ENCODE measurements at places on chromosomes 16 and 17.

DNA sequence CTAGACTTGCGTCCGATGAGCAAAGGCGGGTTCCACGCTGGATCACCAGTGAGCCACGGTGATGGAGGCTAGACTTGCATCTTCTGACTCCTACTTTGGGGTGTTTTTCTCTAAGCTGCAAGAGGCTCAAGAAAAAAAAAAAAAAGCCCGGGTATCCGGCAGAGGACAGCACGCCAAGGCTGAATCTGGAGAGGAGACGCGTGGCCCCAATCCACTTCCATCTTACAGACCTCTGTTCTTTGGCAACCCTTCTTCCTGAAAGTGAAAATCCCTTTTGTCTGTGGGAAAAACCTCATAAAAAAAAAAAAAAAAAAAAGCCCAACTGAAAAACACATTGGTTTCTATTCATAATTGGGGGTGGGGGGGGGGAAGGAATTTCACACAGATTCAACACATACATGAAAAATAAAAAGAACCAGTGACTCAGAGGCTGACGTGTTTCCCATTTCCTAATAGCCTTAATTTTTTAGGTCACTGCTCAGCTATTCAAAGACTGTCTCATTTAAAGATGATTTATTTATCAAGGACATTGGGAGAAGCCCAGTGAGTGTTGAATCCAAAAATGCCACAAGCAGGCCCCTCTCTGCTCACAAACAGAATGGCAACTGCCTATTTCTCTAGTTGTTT is 258.3 kb downstream of the FOXL1 start:
- no peak for DNase-seq

DNA sequence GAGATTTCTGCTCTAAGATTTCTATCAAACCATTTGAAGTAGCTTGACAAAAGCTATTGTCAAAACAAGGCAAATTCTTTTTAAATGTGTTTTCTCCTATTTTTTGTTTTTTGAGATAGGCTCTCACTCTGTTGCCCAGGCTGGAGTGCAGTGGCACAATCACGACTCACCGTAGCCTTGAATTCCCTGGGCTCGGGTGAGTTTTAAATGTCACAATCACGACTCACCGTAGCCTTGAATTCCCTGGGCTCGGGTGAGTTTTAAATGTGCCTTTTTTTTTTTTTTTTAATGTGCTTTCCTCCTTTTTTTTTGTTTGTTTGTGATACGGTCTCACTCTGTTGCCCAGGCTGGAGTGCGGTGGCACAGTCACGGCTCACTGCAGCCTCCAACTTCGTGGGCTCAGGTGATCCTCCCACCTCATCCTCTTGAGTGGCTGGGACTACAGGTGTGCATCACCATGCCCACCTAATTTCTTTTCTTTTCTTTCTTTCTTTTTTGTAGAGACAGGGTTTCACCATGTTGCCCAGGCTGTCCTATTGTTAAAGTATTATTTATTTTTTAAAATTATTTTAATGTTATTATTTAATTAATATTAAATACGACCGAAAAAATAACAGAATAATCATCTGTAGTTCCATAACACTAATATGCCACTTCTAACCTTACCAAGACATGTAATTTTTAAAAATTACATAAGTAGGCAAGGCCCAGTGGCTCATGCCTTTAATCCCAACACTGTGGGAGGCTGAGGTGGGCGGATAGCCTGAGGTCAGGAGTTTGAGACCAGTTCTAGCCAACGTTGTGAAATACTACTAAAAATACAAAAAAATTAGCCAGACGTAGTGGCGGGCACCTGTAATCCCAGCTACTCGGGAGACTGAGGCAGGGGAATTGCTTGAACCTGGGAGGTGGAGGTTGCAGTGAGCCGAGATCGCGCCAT is 69.7 kb upstream of the FA2H start:
- DNase-seq, result no peak

DNA sequence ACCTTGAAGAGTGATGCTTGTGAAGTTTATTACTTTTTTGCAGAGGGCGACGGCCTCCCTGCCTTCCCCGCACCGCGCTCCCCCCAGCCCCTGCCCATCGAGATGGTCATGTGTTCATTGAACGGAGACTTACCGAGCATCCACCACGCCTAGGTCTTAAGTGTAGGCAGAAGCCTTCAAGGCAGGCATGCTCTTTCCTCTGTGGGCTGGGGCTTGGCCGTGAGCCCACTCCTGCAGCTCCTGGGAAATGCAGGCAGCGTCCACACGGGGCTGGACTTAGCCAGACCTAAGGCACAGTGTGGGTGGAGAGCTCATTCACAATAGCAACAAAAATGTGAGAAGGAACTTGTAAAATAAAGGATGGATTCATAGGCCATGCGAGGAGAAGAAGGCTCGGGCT is 19.2 kb downstream of the RNF213 start:
- no peak for DNase-seq

- no peak for DNase-seq
These were observed 44.9 kb downstream of the CDRT4 start for GRCh38 chr17:15422392-15422965.

DNA sequence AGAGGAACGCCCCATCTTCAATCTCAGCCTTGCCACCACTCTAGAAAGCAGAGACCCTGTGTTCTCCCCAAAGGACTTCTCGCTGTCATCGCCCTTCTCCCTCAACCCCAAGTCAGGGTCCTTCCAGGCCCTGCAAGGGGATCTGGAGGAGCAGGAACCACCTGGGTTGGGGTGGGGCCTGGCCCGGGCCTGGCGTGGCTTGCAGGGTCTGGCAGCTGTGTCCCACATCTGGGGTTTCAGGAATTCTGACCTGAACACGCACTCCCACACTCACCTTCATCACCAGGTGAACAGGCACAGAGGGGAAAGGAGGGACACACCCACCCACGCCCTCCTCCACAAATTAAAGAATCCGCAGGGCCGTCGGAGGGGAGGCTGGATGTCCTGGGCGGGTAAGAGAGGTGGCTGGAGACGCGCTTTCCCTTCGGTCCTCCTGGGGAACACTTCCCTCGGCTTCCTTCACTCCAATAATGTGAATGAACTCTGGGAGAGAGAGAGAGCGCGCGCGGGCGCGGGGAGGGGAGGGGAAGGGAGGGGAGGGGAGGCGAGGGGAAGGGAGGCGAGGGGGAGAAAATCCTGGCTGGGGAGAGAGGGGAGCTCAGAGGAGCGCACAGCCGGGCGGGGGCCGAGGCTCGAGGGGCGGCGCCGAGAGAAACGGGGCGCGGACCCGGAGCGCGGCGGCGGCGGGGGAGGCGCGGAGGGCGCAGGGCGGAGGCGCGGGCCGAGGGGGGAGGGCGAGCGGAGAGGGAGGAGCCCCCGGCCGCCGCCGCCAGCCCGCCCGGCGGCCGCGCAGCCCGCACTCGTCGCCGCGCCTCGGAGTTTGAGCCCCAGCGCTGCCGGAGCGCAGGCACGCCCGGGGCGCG is at the start of gene CACNG4:
TSS of gene CACNG4 (plus strand) at position 799 of the 863 bp plus-strand sequence. CDS start 205 bp downstream, outside the sequence.
- peak; percentile 52 for DNase-seq

- DNase-seq, result no peak
These were observed 272.0 kb downstream of the MAF start for GRCh38 chr16:79328402-79329165.

- DNase-seq, result no peak
These were observed 26.0 kb downstream of the PLD6 start for GRCh38 chr17:17180141-17180603.

GRCh38 chr17:68141050-68141449 is 105.5 kb downstream of the KPNA2 start:
- no peak for DNase-seq

DNA sequence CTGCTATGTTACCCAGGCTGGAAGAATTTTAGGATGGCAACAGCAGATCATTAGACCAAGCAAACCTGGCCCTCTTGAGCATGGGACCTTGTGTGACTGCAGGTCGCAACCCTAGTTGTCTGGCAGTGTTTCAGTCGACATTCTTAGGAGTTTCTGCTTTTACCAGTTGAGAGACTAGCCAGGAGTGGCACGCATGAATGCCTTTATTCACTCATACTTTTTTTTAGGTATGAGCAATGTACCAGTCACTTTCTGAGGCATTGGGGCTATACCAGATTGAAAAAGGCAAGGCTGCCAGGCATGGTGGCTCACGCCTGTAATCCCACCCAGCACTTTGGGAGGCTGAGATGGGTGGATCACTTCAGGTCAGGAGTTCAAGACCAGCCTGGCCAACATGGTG is 28.2 kb upstream of the HAS3 start:
- DNase-seq, result no peak

GRCh38 chr17:69090365-69090764 is 29.6 kb upstream of the ABCA9 start:
- DNase-seq, result no peak

- DNase-seq, result no peak
These were observed 403.3 kb upstream of the TNRC6C start for GRCh38 chr17:77555121-77555591.

GRCh38 chr16:54968011-54968410 is 37.3 kb downstream of the IRX5 start:
- no peak for DNase-seq

- no peak for DNase-seq
These were observed 457.7 kb upstream of the MAF start for GRCh38 chr16:80058214-80058613.

GRCh38 chr17:20084621-20085282 is 75.6 kb downstream of the SPECC1 start:
- DNase-seq, result no peak

DNA sequence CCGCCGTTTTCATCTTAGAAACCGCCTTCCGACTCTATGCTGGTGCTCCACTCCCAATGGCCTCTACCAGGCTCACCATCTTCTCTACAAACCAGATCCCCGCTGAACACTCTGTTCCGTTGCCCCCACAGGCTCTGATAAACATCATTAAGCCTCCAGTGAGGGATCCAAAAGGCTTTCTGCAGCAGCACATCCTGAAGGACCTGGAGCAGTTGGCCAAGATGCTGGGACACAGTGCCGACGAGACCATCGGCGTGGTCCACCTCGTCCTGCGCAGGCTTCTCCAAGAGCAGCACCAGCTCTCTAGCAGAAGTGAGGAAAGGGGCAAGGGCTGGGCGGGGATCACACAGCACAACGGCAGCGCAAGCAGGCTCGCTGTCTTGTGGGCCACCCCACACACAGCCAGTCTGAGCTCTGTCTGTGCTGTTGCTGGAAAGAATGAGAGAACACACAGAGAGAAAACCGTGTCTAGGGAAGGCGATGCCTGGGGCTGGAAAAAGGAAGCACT is 33.5 kb upstream of the ENDOV start:
- DNase-seq, result no peak

DNA sequence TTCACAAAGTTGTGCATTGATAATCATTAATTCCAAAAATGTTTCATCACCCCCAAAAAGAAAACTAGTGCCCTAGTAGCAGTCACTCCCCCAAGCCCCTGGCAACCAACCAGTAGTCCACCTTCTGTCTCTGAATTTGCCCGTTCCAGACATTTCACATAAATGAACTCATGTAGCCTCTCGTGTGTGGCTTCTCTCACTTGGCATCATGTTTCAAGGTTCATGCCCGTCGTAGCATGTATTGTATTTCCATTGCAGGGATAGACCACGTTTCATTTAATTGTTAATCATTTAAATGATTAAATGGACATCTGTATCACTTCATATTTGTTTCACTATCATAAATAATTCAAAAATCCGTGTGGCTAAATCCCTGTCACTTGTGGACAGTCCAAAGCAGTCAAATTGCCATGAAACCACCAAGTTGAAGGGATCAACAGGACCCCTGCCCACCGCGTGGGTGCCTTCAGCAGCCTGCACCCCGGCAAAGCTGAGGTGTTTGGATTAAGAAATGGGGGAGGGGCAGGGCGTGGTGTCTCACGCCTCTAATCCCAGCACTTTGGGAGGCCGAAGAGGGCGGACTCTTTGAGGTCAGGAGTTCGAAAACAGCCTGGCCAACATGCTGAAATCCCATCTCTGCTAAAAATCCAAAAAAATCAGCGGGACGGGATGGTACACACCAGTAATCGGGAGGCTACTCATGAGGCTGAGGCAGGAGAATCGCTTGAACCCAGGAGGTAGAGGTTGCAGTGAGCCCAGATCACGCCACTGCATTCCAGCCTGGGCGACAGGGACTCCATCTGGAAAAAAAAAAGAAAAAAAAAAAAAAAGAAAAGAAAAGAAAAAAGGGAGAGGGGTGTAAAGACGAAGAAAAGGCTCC is 8.7 kb upstream of the FLYWCH2 start:
- DNase-seq, result no peak

DNA sequence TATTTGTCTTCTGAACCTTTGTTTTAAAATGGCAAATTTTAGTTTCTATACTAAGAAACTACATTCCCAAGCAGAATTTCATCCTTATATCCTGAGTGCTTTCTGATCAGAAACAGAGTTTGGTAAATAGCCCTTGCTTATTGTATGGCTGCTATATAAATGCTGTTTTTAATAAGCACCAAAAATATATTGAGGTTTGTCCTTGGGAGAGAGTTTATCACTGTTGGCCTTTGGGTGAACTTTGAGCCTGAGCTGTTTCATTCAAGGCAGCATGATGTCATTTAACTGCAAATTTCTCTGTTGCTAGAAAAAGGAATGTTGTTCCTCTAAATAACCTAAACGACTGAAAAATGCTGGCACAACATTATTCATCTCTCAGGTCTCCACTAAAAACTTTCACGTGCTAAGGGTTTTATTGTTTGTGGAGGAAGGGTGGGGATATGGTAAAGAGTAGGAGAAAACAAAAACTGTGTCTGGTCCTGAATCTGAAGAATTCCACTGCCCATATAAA is 334.3 kb upstream of the TBX2 start:
- no peak for DNase-seq

GRCh38 chr17:15431196-15431595 is 36.2 kb downstream of the CDRT4 start:
- DNase-seq, result no peak

DNA sequence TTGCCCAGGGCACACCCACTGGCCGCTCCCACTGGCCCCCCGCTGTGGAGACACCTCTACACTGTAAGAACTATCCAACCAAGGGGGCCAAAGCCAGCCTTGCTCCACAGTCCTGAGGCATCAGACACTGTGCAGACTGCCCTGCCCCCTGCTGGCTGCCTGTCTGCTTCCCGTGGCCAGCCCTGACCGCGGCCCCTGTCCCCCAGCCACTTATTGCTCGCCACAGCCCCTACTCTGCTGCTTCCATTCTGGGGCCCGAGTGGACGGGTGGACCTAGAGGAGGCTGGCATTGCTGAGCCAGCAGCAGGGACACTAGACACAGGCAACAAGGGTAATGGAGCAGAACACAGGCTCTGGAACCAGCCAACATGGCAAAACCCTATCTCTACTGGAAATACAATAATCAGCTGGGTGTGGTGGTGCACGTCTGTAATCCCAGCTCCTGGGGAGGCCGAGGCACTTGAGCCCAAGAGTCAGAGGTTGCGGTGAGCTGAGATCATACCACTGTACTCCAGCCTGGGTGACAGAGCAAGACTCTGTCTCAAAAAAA is 19.7 kb upstream of the LRRC37A3 start:
- no peak for DNase-seq

Data from D721Med (cell line).